ENCODE measurements at places on chromosomes 13 and 19. TPM values are rescaled to one million over a fixed set of nuclear protein-coding genes. Genes with fewer than 3 reads are reported as not detected.

GRCh38 chr13:68748038-68748437, 1359.6 kb upstream of the ATXN8OS start:
- DNase-seq = no peak

DNA sequence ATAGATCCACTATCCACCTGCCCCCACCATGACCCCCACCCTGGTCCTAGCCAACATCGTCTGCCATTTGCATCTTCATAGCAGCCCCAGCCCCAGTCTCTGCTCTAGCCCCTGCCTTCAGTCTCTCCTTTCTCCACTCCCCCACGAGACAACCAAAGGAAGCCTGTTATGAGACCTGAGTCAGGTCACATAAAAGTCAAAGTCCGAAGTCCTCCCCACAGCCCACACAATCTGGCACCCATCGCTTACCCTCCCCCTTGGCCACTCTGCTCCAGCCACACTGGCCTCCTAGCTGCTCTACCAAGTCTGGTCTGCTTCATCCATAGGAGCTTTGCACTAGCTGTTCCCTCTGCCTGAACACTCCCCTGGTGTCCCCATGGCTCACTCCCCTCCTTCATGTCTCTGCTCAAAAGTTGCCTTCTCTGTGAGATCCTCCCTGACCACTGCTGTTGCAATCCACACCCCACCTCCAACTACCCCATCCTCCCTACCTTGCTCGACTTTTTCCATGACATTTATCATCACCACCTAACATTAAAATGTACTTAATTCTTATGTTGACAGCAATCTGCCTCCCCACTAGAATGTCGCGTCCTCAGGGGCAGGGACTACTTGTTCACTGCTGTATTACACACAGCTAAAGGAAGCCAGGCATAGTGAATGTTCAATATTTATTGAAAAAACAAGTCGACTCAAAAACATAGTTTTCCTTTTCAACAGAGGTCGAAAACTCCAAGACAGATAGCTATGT, 1.2 kb upstream of the PLEKHG2 start:
- peak; percentile 31 for DNase-seq

DNA sequence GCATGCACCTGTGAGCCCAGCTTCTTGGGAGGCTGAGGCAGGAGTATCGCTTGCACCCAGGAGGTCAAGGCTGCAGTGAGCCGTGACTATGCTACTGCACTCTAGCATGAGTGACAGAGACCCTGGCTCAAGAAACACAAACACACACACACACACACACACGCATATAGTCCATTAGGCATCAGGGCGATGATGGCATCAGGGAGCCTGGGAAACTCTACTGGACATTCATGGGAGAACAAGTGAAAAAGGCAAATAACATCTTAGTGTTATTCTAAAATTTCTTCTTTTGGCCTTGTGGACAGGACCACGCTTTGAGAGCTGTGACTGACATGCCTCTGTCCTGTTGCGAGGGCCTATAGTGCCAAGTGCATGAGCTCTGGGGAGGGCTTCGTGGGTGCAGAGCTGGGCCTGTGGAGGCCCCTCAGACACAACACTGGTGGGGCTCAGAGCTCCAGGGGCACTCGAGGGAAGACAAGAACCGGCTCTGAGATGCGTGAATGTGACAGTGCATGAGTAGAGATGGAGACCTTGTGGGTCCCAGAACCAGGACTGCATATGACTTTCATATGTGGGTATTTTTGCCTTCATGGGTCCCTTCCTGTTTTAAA, 8.0 kb upstream of the USF2 start:
- no peak for DNase-seq

Gene PNMA8B
- not detected for total RNA-seq

Gene NLRP5
- total RNA-seq = not detected

Gene FXYD1
- total RNA-seq = not detected

DNA sequence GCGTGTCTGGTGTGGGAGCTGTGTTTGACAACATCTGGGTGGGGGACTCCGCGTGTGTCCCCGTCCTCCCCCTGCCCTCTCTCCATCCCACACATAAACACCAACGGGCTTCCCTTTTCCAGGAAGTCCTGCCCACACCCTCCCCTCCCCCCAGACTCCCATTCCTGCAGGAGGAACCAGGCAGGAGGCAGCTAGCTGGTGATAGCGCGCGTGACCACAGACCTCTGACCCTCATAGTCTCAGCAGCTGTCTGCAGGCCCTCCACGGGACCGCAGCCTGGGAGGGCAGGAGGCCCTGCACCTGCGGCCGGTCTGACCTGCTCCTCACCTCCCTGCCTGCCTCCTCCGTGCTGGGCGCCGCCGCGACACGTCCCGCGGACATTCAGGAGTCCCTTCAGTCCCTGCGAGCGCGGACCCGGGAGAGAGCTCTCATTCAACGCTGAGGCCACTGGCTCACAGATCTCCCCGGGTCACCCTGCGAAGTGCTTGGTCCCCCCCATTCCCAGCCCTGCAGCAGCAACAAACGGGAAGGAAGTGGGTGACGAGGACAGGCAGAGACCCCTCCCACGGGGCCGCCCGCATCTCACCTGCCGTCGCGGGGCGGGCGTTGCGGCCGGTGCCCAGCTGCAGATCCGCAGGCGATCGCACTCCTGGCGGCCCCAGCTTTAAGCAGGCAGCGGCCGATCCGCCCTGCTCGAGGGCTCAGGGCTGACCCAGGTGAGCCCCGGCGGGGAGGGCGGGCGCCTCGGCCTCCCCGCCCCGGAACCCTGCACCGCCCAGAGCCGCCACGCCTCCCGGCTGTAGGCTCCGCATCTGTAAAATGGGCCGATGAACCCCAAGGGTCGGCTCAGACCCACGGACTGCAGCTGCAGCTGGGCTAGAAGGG, 1.1 kb upstream of the ACP5 start:
- DNase-seq = peak; percentile 17

Gene IQCN
- 5.6 TPM for total RNA-seq

Gene LILRB3
- not detected for total RNA-seq

- DNase-seq = no peak
Observed at GRCh38 chr13:74136084-74136658, 2.0 kb upstream of the KLF12 start.

DNA sequence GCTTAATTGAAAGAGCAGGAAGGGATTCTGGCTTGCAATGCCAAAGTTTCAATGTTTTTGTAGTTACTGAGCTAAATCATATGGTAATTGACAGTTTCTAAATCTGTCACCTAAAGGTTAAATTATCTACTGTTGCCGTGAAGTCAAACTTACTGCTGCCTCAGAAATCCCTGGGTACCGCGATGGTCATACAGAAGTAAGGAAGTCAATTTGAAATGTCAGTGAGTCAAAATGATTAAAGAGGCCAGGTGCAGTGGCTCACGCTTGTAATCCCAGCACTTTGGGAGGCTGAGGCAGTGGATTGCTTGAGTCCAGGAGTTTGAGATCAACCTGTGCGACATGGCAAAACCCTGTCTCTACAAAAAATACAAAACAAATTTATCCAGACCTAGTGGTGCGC, 48.8 kb upstream of the TPM4 start:
- DNase-seq = no peak

Gene CYP4F2
- total RNA-seq = 1.1 TPM

Gene FGF9
- not detected for total RNA-seq

Gene KCTD12
- 0.15 TPM for total RNA-seq

GRCh38 chr19:14472202-14472938, 2.8 kb downstream of the PTGER1 start:
- no peak for DNase-seq

GRCh38 chr19:38434549-38435051, 1.1 kb downstream of the RYR1 start:
- no peak for DNase-seq

Gene ZNF30
- total RNA-seq = 1.9 TPM

DNA sequence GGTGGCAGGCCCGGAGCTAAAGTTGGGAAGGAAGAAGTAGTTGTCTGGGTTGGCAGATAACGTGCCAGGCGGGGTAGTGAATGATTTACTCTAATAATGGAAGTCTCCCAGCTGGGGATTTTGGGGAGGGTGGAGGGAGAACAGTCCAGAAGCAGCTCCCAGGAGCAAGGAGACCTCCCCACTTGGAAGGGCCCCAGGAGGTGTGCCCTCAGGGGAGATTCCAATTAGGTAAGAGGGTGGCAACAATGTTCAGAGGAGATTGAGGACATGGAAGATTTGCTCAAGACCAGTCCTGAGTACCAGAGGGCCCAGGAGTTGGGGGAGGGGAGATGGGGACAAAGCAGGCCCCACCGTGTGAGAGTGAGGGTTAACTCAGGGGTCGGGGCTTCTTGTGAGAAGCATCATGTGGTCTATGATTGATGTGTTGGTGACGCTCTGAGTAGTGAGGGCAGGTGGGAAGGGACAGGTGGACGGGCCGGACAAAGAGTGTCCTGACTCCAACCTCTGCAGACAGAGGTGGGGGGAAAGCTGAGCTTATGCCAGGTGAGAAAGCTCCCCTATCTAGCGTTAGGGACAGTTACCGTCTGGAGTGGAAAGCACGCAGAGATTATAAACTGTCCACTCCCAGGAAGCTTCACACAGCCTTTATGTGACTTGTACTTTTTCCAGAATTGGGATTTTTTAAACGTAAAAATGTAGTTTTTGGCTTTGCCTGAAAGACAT, 3.5 kb downstream of the SPINT2 start:
- DNase-seq = peak; percentile 56

GRCh38 chr13:30129411-30129810, 177.9 kb downstream of the KATNAL1 start:
- no peak for DNase-seq

DNA sequence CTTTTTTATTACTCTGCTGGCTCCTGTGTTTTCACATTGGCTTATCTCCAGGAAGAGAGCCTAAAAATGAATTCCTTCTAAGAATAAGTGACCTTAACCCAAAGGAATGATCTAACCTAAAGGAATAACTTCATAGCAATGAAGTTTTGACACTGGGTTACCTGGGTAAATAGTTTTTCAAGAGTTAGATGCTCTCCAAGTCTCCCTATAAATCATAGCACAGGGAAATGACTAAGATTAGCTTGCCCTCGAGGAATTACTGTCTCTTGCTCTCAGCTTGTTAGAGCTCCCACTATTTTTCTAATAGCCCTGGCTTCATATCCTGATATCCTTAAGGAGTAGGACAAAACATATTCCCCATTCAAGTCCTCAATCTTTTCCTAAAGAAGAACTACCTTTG, 66.3 kb downstream of the SPRY2 start:
- no peak for DNase-seq

DNA sequence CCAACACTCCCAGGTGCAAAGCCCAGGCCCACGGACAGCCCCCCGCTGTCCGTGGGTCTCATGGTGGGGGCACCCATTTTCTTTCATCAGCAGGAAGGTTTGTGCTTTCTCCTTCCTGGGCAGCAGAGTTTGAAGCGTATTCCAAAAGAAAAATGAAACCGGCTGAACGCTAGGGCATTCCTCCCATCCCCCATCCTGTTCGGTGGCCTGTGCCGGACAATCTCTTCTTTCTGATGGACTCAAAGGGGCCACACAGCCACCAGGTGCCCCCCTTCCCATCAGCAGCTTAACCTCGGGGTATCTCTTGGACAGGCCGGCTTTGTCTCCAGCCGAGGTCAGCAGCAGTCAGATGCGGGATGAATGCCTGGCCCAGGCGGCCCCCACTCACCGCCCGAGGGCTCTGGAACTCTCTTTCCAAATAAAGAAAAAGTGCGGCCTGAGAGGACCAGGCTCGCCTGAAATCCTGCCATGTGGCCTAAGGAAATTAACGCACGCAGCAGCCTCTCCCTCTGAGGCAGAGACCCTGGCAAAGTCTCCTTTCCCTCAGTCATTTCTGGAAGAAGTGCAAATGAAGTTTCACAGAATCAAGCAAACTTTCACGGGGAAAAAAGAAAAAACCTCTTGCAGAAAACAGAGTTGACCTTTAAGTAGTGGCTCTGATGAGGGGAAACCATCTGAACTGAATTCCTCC, 67.8 kb downstream of the RASA3 start:
- no peak for DNase-seq

GRCh38 chr19:49362048-49362928, at the start of gene TEAD2:
TSS of gene TEAD2 (minus strand) at chr19:49362416. CDS start at chr19:49360075, 2,341 bp downstream.
- peak; percentile 66 for DNase-seq

DNA sequence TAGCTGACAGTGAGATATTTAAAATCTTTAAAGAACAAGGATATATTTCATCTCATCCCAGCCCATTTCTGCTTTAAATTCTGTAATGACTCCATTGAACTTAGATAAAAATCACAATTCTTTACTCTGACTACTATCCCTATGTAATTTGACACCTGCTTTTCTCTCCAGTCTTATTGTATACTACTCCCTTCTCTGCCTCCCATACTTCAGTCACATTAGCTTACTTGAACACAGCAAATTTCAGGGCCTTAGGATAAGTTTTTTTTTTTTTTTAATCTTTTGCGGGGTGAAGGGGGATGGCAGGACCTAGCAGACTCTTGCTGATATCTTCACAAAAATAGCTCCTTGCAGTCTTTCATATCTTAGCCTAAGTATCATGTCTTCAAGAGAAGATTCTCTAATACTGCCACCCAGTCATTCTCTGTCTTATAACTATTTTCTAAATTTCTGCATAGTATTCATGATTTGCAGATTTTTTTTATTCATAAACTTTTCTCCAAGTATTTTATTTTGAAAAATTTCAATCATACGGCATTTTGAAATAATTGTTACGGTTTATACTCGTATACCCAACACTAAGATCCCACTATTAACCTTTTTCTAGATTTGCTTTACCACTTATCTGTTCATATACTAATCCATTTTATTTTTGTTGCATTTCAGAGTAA, 151.4 kb downstream of the PCCA start:
- no peak for DNase-seq

- DNase-seq = no peak
Observed at GRCh38 chr13:96817336-96817941, 176.8 kb downstream of the OXGR1 start.

DNA sequence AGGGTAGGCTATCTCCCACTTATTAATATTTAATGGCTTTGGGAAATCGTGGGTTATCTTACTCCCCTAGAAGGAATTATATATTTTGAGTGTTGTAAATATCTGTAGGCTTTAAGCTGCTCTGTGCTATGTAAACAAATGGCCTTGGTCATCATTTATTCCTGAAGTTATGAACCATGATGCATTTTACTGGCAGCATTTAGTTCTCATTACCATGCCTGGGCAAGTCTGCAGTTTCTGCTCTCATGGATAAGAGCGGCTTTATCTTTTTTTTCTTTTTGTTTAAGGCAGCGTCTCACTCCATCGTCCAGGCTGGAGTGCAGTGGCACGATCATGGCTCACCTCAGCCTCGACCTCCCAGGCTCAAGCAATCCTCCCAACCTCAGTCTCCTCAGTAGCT, 156.1 kb downstream of the IRS2 start:
- no peak for DNase-seq

DNA sequence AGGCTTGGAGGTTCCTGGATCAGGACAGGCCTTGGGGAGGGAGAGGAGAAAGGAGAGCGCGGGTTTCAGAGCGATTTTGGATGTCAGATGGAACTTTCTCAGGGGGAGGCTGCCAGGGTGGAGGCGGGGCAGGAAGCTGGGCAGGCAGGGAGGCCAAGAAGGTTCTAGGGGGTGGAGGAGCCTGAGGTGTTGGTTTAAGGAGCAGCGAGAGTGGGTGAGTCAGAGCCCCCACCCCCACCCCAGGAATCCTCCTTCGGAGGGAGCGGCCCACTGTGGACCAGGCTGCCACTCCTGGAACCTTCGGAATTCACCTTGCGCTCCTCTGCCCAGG, 15.9 kb upstream of the NOP53 start:
- peak; percentile 86 for DNase-seq

DNA sequence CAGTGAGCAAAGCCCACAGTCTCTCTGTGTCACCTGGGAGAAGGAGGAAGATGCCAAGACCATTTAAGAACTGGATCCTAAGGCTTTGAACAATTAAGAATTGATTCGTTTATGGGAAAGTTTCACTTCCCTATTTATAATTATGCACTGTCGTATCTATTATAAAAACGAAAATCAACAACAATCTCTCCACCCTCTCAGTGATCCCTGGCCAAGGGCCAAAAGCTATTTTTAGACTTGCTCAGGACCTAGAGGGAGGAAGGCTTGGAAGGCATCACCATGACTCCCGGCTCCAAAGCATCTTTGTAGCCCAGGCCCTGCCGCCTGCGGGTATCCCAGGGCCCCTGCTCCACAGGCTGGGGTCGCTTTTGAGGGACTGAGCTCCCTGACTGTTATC, 1.3 kb downstream of the RHPN2 start:
- DNase-seq = no peak
